Mesendoderm (in vitro differentiated cells): ENCODE measurements at places on chromosomes 2 and 18.

DNA sequence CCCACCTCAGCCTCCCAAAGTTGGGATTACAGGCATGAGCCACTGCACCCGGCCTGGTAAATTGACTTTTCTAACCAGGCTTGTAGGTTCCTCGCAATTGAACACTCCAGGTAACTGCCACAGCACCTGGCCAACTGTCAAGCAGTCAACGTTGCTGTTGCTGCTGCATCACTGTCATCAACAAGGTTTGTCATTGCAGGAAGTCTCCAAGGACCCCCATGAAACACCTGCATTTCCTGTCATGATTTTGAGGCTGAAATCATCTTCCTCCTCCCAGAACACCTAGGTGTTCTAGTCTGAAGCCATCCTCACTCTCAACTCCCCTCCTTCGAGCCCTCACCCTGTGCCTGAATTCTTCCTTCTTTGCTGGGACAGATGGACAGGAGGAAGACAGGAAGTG is 29.7 kb downstream of the GYPC start:
- H3K4me1 ChIP-seq = no peaks in the 10 kb centered on the region
- H3K27me3 ChIP-seq = no peaks in the 10 kb centered on the region
- H3K4me3 ChIP-seq = no peak overlapping the region
- no peaks in the 10 kb centered on the region for H3K36me3 ChIP-seq
- no peak for DNase-seq

DNA sequence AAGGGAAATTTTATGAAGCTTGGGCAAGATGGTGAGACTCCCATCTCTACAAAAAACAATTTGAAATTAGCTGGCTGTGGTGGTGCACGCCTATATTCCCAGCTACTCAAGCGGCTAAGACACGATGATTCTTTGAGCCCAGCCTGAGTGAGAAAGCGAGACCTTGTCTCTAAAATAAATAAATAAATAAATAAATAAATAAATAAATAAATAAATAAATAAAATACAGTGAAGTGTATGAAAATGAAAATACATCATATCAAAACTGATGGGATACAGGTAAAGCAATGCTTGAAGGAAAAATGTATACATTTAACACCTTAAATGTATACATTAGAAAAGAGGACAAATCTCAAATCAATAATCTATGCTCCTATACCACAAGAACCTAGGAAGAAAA is 15.7 kb downstream of the EXOC6B start:
- DNase-seq = no peak
- H3K27me3 ChIP-seq = no peaks in the 10 kb centered on the region
- H3K4me3 ChIP-seq = no peak overlapping the region
- no peak overlapping the region for H3K27ac ChIP-seq

GRCh38 chr2:102442967-102443828 is 20.2 kb downstream of the IL18RAP start:
- no peaks in the 10 kb centered on the region for H3K4me1 ChIP-seq
- DNase-seq = peak; percentile 48
- no peak overlapping the region for H3K4me3 ChIP-seq
- H3K36me3 ChIP-seq = no peaks in the 10 kb centered on the region

DNA sequence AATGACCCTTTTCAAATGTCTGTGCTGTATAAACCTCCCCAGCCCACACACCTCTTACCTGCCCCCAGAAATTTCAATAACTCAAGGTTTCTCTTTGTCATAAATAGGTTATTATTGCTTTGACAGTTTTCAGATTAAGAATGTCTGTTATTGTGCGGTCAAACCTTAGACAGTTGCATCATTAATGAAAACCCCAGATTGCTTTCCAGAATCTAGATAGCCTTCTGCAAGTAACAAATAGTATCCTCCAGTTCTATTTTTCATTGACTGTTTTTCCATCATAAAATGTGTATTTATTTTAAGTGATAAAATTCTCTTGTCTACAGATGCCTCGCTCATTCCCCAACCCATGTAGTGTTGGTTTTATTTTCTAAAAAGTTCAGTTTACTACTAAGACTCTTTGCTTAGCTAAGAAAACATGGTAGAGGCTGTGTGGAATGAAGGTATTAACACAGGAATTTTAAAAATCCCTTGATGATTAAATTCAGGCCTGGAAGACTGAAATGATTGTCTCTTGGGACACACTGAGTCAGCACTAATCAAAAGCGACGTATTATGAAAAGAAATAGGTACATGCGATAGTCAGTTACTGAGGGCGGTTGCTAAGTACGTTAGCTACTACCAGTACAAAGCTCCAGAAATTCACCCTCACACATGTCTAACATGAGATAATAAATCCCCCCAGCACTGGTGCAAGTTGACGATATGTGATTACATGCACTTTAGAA is 38.4 kb upstream of the ITGAV start:
- H3K36me3 ChIP-seq = no peaks in the 10 kb centered on the region
- no peak overlapping the region for H3K4me3 ChIP-seq
- H3K4me1 ChIP-seq = peaks cover 4% of the 10 kb centered on the region
- no peak for DNase-seq
- no peak overlapping the region for H3K27ac ChIP-seq

GRCh38 chr2:15205562-15205961 is 355.6 kb downstream of the NBAS start:
- H3K27ac ChIP-seq = no peak overlapping the region
- H3K4me1 ChIP-seq = no peaks in the 10 kb centered on the region
- H3K27me3 ChIP-seq = no peaks in the 10 kb centered on the region
- H3K4me3 ChIP-seq = no peak overlapping the region
- no peaks in the 10 kb centered on the region for H3K36me3 ChIP-seq
- peak; percentile 63 for DNase-seq

DNA sequence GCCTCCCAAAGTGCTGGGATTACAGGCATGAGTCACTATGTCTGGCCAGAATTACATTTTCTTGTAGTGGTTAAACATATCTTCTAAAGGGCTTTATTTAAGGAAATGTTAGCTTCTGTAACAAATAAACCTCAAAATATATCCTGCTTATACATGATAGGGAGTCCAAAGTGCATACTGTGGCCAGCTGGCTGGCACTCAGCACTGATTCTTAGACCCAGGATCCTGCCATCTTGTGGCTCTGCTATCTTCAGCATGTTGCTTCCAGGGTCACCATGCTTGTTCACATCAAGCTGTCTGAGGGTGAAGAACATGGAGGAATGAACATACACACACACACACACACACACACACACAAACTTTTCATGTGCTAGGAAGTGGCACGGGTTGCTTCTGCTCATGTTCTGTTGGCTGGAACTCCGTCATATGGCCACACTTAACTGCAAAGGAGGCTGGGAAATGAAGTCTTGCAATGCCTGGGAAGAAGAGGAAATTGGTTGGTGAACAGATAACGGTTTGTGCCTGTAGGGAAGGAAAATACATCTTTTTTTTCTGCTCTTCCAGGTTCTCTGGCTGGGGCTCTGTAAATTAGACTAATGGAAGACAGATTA is 40.0 kb downstream of the NPPC start:
- no peaks in the 10 kb centered on the region for H3K36me3 ChIP-seq
- no peak overlapping the region for H3K27ac ChIP-seq
- H3K4me3 ChIP-seq = no peak overlapping the region
- no peaks in the 10 kb centered on the region for H3K27me3 ChIP-seq
- no peaks in the 10 kb centered on the region for H3K4me1 ChIP-seq

DNA sequence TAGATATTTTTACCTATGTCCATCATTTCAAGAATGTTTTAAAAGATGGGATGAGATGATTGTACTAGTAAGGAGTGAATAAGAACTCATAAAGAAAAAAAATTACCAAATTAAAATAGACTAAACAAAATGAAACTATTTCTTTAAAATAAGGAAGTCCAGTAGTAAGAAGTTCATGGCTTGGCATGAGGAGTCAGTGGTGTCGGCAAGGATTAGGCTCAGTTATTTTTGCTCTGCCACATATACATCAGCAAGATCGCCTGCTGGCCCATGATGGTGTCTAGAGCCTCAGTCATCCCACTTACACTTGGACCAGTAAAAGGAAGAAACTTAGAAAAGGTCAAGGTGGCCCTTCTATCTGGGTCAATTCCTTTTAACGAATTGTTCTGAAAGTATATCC is 300.9 kb upstream of the SLC8A1 start:
- H3K4me3 ChIP-seq = no peak overlapping the region
- no peaks in the 10 kb centered on the region for H3K27me3 ChIP-seq
- no peak for DNase-seq

GRCh38 chr2:134379293-134379692 is 125.4 kb downstream of the MGAT5 start:
- no peak overlapping the region for H3K27ac ChIP-seq
- no peak for DNase-seq
- H3K36me3 ChIP-seq = no peaks in the 10 kb centered on the region
- H3K4me3 ChIP-seq = no peak overlapping the region

- H3K4me3 ChIP-seq = no peak overlapping the region
- no peaks in the 10 kb centered on the region for H3K36me3 ChIP-seq
- no peaks in the 10 kb centered on the region for H3K27me3 ChIP-seq
- no peaks in the 10 kb centered on the region for H3K4me1 ChIP-seq
- DNase-seq = no peak
Observed at GRCh38 chr2:59677158-59677557, 876.3 kb downstream of the BCL11A start.

GRCh38 chr2:224518806-224519580 is 66.2 kb downstream of the CUL3 start:
- no peak overlapping the region for H3K4me3 ChIP-seq
- H3K36me3 ChIP-seq = no peaks in the 10 kb centered on the region
- no peaks in the 10 kb centered on the region for H3K27me3 ChIP-seq
- H3K27ac ChIP-seq = no peak overlapping the region

- DNase-seq = peak; percentile 37
- H3K36me3 ChIP-seq = no peaks in the 10 kb centered on the region
- no peak overlapping the region for H3K4me3 ChIP-seq
Observed at GRCh38 chr18:10054366-10054765, 140.6 kb downstream of the VAPA start.

DNA sequence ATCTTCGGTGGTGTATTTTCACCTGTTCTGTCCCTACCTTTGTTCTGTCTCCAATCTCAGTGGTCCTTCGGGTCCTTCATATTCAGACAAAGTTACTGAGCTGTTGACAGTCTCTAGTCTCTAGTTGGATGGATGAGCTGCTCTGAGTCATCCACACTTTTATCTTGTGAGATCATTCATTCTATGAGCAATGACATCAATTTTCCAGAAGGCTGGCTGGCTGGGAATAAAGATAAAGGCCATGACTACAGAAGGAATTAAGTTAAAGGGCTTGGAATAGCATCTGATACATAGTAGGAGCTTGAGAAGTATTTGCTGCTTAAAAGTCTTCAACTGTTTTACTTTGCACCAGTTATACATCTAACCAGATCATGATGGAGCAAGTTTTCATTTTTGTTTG is 43.1 kb upstream of the SLC39A10 start:
- H3K4me1 ChIP-seq = peaks cover 4% of the 10 kb centered on the region
- peak; percentile 95 for DNase-seq
- H3K27ac ChIP-seq = no peak overlapping the region
- no peaks in the 10 kb centered on the region for H3K27me3 ChIP-seq

- no peak overlapping the region for H3K27ac ChIP-seq
- no peak overlapping the region for H3K4me3 ChIP-seq
- no peak for DNase-seq
Observed at GRCh38 chr2:1693723-1694122, 50.6 kb downstream of the PXDN start.

GRCh38 chr2:233584210-233584609 is 17.6 kb upstream of the USP40 start:
- H3K27ac ChIP-seq = no peak overlapping the region
- no peak for DNase-seq
- no peaks in the 10 kb centered on the region for H3K36me3 ChIP-seq
- no peaks in the 10 kb centered on the region for H3K27me3 ChIP-seq

DNA sequence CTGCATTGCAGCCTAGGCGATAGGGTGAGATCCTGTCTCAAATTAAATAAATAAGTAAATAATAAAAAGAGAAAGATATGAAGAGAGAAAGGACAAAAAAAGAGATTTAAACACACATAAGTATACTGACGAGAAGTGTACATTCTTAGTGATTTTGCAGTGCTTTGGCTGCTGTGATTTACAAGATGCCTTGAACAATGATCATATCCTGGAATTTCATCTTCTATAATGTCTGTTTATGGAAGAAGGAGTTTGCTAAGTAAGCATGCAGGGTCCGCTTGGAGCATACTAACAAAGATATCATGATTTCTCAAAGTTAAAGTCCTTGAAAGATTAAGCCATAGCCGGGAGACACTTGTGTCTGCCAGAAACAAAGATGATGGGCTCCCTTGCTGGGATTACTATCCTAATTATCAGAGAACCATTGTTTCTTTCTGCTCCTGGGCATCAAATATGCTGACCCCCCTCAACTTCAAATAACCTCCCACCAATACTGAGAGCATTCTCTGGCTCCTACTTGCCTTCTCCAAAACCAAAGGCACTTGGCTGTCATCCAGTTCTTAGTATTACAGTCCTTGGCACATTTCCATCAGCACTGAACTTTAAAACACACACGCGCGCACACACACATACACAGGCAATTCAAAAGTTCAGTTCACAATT is 47.5 kb upstream of the STAM2 start:
- H3K4me1 ChIP-seq = no peaks in the 10 kb centered on the region
- H3K27me3 ChIP-seq = no peaks in the 10 kb centered on the region
- H3K36me3 ChIP-seq = no peaks in the 10 kb centered on the region
- DNase-seq = peak; percentile 45
- H3K4me3 ChIP-seq = no peak overlapping the region

GRCh38 chr2:176415174-176415895 is 146.1 kb downstream of the MTX2 start:
- no peak overlapping the region for H3K27ac ChIP-seq
- no peak for DNase-seq
- H3K36me3 ChIP-seq = no peaks in the 10 kb centered on the region
- no peak overlapping the region for H3K4me3 ChIP-seq

DNA sequence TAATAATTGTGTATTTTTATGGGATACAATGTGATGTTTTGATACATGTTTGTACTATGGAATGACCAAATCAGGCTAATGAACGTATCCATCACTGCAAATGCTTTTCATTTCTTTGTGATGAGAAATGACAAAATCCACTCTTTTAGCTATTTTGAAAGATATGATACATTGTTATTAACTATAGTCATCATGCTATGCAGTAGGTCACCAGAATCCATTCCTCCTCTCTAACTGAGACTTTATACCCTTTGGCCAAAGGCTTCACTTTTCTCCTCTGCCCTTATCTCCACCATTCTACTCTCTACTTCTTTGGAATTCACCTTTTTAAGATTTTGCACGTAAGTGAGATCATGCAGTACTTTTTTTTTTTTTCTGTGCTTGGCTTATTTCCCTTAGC is 44.5 kb upstream of the TMEM17 start:
- H3K27me3 ChIP-seq = no peaks in the 10 kb centered on the region
- no peak overlapping the region for H3K4me3 ChIP-seq
- no peaks in the 10 kb centered on the region for H3K36me3 ChIP-seq
- no peaks in the 10 kb centered on the region for H3K4me1 ChIP-seq

- no peaks in the 10 kb centered on the region for H3K36me3 ChIP-seq
- peak; percentile 21 for DNase-seq
- H3K27ac ChIP-seq = no peak overlapping the region
- no peak overlapping the region for H3K4me3 ChIP-seq
- no peaks in the 10 kb centered on the region for H3K4me1 ChIP-seq
- H3K27me3 ChIP-seq = no peaks in the 10 kb centered on the region
Observed at GRCh38 chr18:53191634-53192033, 851.6 kb downstream of the DCC start.
